ENCODE measurements at places on chromosomes 12 and 14. TPM values are rescaled to one million over a fixed set of nuclear protein-coding genes. Genes with fewer than 3 reads are reported as not detected.

DNA sequence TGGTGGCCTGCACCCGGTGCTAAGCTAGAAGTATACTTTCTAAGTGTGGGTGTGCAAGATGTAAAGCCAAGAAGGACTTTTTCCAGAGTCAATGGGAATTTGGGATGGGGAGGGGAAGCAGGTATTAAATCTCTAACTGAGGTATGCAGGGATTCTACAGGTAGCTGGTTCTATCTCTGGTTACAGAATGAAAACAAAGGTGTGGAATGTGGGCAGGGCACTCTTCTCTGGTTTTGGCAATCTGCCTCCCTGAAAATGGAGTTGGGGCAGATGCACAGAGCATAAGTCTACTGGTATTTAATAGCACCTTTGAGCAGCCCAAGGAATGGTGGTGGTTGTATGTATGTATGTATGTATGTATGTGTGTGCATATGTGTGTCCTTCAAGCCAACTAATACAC is 66.7 kb upstream of the PPP1R12A start:
- H3K36me3 ChIP-seq, result no peaks in the 10 kb centered on the region
- H3K27me3 ChIP-seq, result no peaks in the 10 kb centered on the region
- H3K27ac ChIP-seq, result no peak overlapping the region
- no peak for DNase-seq
- peaks cover 3% of the 10 kb centered on the region for H3K4me1 ChIP-seq

DNA sequence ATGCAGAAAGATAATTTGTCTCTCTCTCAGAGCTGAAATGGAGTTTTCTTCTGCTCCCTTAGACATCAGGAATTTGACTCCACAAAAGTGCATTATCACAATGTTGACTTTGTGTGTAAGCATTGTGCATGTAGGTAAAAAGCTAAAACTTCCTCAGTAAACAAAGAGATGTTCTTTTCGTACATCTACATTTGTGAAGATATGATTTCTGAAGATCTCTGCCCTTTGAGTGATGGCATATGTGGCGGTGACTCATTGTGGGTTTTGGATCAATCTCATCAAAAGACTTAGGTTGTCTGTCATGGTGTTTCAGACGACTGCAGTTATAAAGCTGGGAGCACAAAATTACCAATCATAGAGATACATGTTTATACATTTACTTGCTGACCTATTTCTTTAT is 411.4 kb upstream of the LMO3 start:
- no peaks in the 10 kb centered on the region for H3K4me1 ChIP-seq
- no peak overlapping the region for H3K4me3 ChIP-seq
- H3K36me3 ChIP-seq, result no peaks in the 10 kb centered on the region
- H3K27ac ChIP-seq, result no peak overlapping the region
- no peaks in the 10 kb centered on the region for H3K27me3 ChIP-seq

GRCh38 chr12:27355979-27356378 is 23.3 kb downstream of the BMAL2 start:
- H3K27ac ChIP-seq, result no peak overlapping the region
- no peak overlapping the region for H3K4me3 ChIP-seq
- no peaks in the 10 kb centered on the region for H3K4me1 ChIP-seq
- DNase-seq, result no peak
- H3K36me3 ChIP-seq, result no peaks in the 10 kb centered on the region

- H3K4me3 ChIP-seq, result no peak overlapping the region
- no peaks in the 10 kb centered on the region for H3K27me3 ChIP-seq
- no peak for DNase-seq
- H3K36me3 ChIP-seq, result no peaks in the 10 kb centered on the region
- H3K27ac ChIP-seq, result no peak overlapping the region
These were observed 21.8 kb downstream of the CAPS2 start for GRCh38 chr12:75308279-75308678.

DNA sequence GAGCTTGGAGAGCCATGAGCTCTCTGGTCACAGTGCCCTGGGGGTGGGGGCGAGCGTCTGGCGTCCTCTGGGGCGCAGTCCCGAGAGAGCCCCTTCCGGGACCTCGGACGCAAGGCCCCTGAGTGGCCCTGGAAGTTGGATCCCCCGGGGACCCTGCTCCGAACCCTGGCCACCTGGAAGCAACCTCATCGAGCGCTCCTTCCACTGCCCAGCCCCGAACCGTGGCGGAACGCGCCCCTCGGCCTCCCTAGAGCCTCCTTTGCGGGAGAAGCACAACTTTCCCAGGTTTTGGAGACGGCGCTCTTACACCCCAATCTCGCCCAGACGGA is 1.2 kb downstream of the NOS1 start:
- H3K4me3 ChIP-seq, result no peak overlapping the region
- no peaks in the 10 kb centered on the region for H3K27me3 ChIP-seq
- no peaks in the 10 kb centered on the region for H3K4me1 ChIP-seq
- DNase-seq, result no peak

GRCh38 chr14:59161561-59162175 is 26.8 kb upstream of the DAAM1 start:
- no peak for DNase-seq
- H3K4me3 ChIP-seq, result no peak overlapping the region
- no peaks in the 10 kb centered on the region for H3K36me3 ChIP-seq
- H3K27me3 ChIP-seq, result no peaks in the 10 kb centered on the region
- no peak overlapping the region for H3K27ac ChIP-seq
- H3K4me1 ChIP-seq, result no peaks in the 10 kb centered on the region

DNA sequence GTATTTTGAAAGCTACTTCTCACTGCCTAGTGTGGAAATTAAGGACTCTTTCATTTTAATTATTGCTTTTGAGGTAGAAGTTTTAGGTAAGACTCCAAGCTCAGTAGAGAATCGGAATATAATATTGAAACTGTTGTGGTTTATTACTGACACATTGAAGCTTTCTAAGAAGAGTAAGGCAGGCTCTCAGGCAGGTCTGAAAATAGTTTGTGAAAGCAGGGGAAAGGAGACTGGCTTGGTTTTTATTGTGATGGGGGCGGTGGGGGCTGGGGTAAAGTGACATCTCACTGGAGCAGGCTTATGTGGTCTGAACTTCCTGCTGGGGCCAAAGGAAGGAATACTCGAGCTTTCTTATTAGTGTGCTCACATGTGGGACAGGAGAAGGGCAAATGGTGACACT is 79.5 kb downstream of the OTOGL start:
- H3K4me1 ChIP-seq, result no peaks in the 10 kb centered on the region
- no peak overlapping the region for H3K4me3 ChIP-seq
- H3K27ac ChIP-seq, result no peak overlapping the region
- DNase-seq, result no peak
- H3K36me3 ChIP-seq, result no peaks in the 10 kb centered on the region
- H3K27me3 ChIP-seq, result no peaks in the 10 kb centered on the region

- DNase-seq, result no peak
- no peaks in the 10 kb centered on the region for H3K27me3 ChIP-seq
- H3K4me3 ChIP-seq, result no peak overlapping the region
These were observed 12.9 kb upstream of the TRIM9 start for GRCh38 chr14:51107801-51108200.

DNA sequence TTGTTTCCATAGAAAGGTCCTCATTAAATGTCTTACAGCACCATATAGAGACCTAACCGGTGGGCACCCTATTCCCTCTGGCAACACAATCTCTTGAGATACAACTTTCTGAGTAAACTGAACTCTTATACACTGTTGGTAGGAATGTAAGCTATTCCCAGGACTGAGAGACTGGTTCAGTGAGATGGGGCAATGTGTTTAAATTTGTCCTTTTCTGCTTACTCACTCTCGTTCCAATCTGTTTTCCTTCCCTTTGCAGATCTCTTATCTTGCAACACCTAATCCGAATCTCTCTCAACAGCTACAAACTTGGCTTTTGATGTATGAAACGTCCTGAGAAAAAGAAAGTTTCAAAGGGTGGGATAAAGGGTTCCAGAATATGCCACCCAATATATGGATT is 26.1 kb upstream of the ETV6 start:
- H3K4me1 ChIP-seq, result no peaks in the 10 kb centered on the region
- H3K4me3 ChIP-seq, result no peak overlapping the region
- no peaks in the 10 kb centered on the region for H3K36me3 ChIP-seq

DNA sequence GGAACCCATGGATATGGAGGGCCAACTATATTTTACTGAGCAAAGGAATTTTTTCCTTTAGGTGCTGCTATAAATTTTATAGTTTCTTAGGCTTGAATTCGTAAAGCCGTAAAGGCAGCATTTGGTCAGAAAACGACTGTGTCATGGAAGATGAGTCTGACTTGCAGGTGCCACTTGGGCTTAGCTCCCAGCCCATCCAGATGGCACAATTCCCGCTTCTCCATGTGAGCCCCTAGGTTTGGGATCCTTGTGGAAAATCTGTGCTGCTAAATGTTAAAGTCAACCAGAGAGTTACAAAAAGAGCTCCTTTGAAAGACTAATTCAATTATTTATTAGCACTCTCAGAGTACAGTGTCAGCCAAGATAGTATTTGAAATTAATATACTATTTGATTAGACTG is 120.1 kb upstream of the NPAS3 start:
- no peaks in the 10 kb centered on the region for H3K4me1 ChIP-seq
- no peaks in the 10 kb centered on the region for H3K36me3 ChIP-seq
- no peak overlapping the region for H3K27ac ChIP-seq
- H3K4me3 ChIP-seq, result no peak overlapping the region

DNA sequence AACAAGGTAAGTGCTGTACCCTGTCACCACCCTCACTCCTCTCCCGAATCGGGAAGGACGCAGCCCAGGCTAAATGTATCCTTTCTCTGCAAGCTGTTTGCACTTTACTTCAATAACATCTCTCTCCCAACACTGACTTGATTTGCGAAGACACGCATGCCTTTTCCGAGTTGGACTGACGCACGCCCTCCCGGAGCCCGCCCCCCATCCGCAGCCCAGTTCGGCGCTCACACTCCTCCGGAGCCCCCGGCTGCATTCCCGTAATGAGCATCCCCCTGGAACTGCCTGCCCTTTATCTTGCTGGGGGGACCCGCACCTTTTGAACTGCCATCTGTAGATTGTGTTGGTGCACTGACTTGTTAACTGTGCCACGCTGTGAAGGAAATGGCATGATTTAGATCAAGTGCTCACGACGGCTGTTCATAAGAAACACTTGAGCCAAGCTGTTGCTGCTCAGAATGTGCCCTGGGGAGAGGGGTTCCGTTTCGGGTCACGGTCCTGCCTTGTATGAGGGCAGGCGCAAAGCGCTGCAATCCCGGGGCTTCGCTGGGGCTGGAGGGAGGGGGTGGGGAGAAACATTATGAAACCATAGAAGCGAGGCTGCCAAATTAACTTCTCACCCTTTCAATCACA is 176.6 kb upstream of the CDKN3 start:
- H3K4me3 ChIP-seq, result peak overlapping the region; percentile 35
- H3K4me1 ChIP-seq, result no peaks in the 10 kb centered on the region
- no peaks in the 10 kb centered on the region for H3K27me3 ChIP-seq

- H3K4me3 ChIP-seq, result peak overlapping the region; percentile 67
- H3K27me3 ChIP-seq, result peaks cover 9% of the 10 kb centered on the region
- H3K27ac ChIP-seq, result peak overlapping the region; percentile 89
- no peak for DNase-seq
- no peaks in the 10 kb centered on the region for H3K36me3 ChIP-seq
These were observed 1.9 kb upstream of the BCL11B start for GRCh38 chr14:99273766-99274345.

DNA sequence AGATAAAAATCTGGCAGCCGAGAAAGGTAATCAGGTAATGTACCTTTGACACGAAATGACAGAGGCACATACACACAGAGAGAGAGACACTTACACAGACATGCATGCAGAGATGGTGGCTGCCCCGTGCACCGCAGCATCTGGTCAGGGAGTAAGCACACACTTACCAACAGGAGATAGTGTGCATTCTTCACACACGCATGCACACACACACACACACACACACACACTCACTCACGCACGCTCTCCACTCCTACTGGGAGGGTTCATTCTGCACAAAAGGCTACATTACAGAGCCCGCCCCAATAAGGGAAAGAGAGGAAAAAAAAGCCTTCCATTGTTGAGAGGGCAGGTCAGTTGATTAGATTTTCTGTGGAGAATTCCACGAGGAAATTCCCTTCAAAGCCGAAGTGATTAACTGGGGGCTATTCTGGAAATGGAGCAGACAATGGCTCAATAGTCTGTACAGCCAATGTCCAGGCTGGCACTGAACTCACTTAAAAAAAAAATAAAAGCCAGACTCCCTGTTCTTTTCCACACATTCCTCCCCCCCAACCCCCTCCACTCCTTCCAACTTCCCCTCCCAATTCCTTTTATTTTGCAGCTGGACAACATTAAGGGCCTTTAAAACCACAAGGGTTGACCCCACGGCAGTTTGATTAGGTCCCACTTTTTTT is 1.4 kb upstream of the SOX5 start:
- peak overlapping the region; percentile 49 for H3K4me3 ChIP-seq
- H3K4me1 ChIP-seq, result no peaks in the 10 kb centered on the region
- DNase-seq, result no peak
- H3K27me3 ChIP-seq, result no peaks in the 10 kb centered on the region
- H3K36me3 ChIP-seq, result no peaks in the 10 kb centered on the region
- H3K27ac ChIP-seq, result no peak overlapping the region

DNA sequence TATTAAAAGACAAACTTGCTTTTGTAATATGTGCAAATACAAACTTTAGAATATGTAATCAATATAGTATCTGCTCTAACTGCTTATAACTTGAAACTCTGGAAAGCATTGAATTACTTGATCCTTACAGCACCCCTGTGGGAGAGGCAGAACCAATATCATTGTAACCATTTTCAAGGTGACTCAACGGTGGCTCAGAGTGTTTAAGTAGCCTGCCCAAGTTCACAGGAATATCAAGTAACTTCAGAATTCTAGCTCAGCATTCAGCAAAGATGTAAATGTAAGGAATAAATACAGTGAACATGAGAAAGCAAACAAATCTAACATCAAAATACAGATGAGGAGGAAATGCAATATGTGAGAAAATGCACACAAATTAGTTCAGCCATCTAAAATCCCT is 264.6 kb downstream of the NELL2 start:
- DNase-seq, result no peak
- H3K4me1 ChIP-seq, result no peaks in the 10 kb centered on the region
- no peak overlapping the region for H3K27ac ChIP-seq
- no peak overlapping the region for H3K4me3 ChIP-seq

DNA sequence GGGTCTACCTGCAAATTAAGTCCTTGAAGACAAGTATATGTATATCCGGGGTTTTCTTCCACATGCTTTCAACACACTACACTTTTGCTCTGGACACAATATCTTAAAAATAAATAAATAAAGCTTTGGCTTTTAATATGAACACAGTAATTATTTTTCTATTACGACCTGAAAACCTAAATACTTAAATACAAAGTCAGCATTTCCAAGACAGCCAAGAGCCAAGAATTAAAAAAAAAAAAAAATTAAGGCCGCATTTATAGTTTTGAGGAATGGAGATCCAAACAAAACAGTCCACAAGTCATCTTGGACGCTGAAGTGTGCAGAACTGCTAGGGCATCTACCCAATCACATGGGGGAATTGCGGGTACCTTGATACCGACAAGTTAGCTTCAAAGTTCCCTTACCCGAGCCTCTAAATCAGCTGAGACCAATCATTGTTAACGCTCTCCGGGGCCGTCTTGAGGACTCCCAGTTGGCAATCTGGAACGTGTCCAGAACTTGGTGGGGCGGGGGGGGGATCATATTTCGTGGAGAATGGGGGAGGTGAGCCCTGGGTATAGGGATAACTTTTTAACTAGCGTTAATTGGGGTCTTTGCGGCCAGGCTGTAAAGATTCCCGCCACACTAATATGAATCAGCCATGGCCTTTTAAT is 731 bp upstream of the PCNX4 start:
- peak overlapping the region; percentile 92 for H3K27ac ChIP-seq
- peak; percentile 28 for DNase-seq
- H3K4me3 ChIP-seq, result peak overlapping the region; percentile 70
- no peaks in the 10 kb centered on the region for H3K4me1 ChIP-seq

The KLRC1 gene
- total RNA-seq, result 3.3 TPM

The SLC17A8 gene
- 83.1 TPM for total RNA-seq

The SOAT2 gene
- total RNA-seq, result not detected

The AICDA gene
- 1.9 TPM for total RNA-seq

The MYO1A gene
- total RNA-seq, result 1,001 TPM

The TAS2R19 gene
- 3.2 TPM for total RNA-seq

The LRRC74A gene
- not detected for total RNA-seq

The FAM222A gene
- total RNA-seq, result 8.1 TPM

The RASAL1 gene
- total RNA-seq, result 0.85 TPM

The KRT3 gene
- not detected for total RNA-seq
